ENCODE measurements at places on chromosomes 12 and 14. TPM values are rescaled to one million over a fixed set of nuclear protein-coding genes. Genes with fewer than 3 reads are reported as not detected.

Gene RHOF
- total RNA-seq = 6.9 TPM

Gene FGF6
- total RNA-seq = not detected

Gene B4GALNT1
- 11.7 TPM for total RNA-seq

Gene FANCM
- total RNA-seq = 11.0 TPM

Gene IKBIP
- 13.1 TPM for total RNA-seq

Gene GALC
- total RNA-seq = 11.0 TPM

Gene NID2
- total RNA-seq = 1.3 TPM

Gene CLEC4D
- not detected for total RNA-seq

Gene EML5
- total RNA-seq = under 0.01 TPM

Gene CLSTN3
- total RNA-seq = 3.3 TPM

Gene EXD2
- 19.3 TPM for total RNA-seq

Gene DDIT3
- 13.4 TPM for total RNA-seq

Gene PROX2
- not detected for total RNA-seq

Gene SPTB
- total RNA-seq = under 0.01 TPM

Gene OR11H7
- total RNA-seq = not detected

Gene SMCO3
- 0.93 TPM for total RNA-seq

Gene FSCB
- under 0.01 TPM for total RNA-seq

Gene KRT82
- total RNA-seq = not detected

Gene FBLN5
- total RNA-seq = 8.7 TPM

Gene EXOC3L4
- total RNA-seq = not detected

Gene TAS2R43
- total RNA-seq = 3.1 TPM

Gene CD69
- total RNA-seq = not detected

Gene SLC16A7
- 11.6 TPM for total RNA-seq

Gene CLEC2A
- total RNA-seq = not detected

Gene CCDC177
- total RNA-seq = not detected

Gene KLRC3
- 0.33 TPM for total RNA-seq

Gene RD3L
- not detected for total RNA-seq

Gene FBXO34
- total RNA-seq = 19.6 TPM

Gene PTPRQ
- not detected for total RNA-seq

Gene PCED1B
- under 0.01 TPM for total RNA-seq

Gene FOXN4
- not detected for total RNA-seq

Gene TMEM119
- total RNA-seq = not detected

Gene OSBPL8
- 70.6 TPM for total RNA-seq

Gene C12orf50
- total RNA-seq = under 0.01 TPM

Gene CAPS2
- 6.3 TPM for total RNA-seq

All from melanocyte of skin (primary cell).